ENCODE measurements at places on chromosomes 2 and 18.

DNA sequence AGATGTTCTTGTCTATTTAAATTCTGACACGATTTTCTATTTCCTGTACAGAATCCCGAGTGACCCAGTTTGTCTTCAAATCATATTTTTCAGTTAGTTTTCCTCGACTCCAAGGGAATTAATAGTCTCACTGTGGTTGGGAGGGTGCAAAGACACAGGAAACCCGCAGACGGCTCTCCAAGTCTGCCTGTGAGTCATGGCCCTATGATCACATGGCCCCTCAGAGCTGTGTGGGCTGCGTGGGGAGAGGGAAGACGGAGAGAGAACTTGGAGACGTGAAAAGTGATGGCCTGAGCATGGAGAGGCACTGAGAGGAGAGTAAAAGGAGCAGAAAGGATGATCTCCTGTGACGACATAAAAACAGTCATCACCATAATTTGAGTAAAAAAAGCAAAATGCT lies 989.9 kb downstream of the DCDC2C start:
- DNase-seq = peak; percentile 4

GRCh38 chr2:128485761-128486639 lies 167.3 kb upstream of the HS6ST1 start:
- no peak for DNase-seq

- DNase-seq = no peak
These were observed 392.9 kb downstream of the MEIS1 start for GRCh38 chr2:66827851-66828250.

GRCh38 chr2:100799686-100800085 lies 20.3 kb upstream of the NPAS2 start:
- DNase-seq = peak; percentile 38

DNA sequence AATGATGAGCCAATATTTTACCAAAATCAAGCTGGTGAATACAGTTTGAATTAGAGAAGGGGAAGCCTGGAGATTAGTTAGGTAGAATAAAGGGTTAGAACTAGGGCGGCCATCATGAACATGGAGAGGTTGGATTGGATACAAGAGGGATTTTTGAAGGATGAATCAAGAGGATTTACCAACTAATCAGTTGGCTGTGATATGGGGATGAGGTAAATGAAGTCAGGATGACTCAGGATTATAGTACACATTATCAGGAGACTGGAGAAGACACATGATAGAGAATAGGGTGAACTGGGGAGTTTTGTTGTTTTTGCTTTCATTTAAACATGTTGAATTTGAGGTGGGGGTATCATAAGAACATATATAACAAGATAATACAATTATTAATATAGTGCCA lies 73.8 kb upstream of the PROKR1 start:
- DNase-seq = peak; percentile 26

DNA sequence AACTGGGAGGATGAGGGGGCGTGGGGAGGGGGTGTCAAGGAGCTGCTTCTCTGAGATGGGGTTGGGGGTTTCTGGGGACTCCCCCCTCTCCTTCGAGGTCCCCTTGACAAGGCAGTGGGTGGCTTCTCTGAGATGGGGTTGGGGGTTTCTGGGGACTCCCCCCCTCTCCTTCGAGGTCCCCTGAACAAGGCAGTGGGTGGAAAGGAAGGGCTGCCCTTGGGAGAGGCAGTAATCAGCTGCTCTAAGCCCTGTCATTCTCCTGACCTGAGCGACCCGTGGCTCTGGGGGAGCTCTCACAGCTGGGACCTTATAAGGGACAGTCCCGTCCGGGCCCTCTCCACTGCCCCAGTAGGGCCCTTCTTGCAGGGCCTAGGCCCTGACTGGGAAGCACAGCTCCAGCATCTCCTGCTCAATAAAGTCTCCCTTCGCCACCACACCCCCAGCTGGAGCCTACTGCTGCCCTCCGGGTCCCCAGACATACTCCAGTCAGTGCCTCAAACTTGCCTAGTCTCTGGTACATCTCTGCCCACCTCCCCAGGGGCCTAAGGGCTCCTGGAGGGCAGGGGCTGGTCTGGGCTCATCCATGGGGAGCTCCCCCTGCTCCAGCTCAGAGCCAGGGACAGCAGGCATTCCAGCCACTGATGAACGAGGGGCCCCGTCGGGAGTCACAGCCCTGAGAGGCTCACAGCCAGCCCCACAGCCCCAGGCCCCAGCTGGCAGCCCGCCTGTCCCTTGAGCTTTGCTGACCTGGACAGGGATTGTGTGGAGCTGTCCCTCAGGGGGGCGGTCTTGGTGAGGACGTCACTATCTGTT lies 2.8 kb downstream of the GAREM2 start:
- DNase-seq = no peak

- no peak for DNase-seq
These were observed 70.7 kb upstream of the SERPINE2 start for GRCh38 chr2:224109751-224110150.

- no peak for DNase-seq
These were observed 3.8 kb downstream of the CD28 start for GRCh38 chr2:203710226-203710625.

GRCh38 chr2:54559006-54559445 lies 102.9 kb downstream of the SPTBN1 start:
- no peak for DNase-seq

GRCh38 chr18:49460976-49461601 lies 644 bp upstream of the DYM start:
- peak; percentile 41 for DNase-seq

DNA sequence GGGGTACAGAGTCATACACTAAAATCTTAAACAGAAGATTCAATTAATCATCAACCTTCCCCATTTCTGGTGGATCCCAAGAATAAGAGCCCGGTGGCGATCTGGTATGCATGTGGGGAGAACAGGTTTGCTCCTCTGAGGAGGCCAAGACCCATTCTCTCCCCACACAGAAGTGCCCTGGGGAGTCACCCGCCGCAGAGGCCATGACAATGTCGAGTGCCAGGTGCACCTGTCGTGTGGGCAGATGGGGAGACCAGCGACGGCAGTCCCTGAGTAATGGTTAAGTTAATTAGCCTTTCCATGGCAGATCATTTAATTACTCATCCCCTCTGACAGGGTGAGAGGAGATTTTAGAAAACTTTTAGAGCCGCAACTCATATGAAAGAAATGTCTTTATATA lies 345.0 kb downstream of the NCKAP5 start:
- no peak for DNase-seq

GRCh38 chr2:178479275-178479616 lies 846 bp upstream of the FKBP7 start:
- DNase-seq = no peak

Measured in fibroblast of skin of right quadriceps (primary cell).